ENCODE measurements at places on chromosomes 4 and X. TPM values are rescaled to one million over a fixed set of nuclear protein-coding genes. Genes with fewer than 3 reads are reported as not detected.
A peak's percentile ranks its signal among the peaks of the same experiment; 100 is the strongest.

DNA sequence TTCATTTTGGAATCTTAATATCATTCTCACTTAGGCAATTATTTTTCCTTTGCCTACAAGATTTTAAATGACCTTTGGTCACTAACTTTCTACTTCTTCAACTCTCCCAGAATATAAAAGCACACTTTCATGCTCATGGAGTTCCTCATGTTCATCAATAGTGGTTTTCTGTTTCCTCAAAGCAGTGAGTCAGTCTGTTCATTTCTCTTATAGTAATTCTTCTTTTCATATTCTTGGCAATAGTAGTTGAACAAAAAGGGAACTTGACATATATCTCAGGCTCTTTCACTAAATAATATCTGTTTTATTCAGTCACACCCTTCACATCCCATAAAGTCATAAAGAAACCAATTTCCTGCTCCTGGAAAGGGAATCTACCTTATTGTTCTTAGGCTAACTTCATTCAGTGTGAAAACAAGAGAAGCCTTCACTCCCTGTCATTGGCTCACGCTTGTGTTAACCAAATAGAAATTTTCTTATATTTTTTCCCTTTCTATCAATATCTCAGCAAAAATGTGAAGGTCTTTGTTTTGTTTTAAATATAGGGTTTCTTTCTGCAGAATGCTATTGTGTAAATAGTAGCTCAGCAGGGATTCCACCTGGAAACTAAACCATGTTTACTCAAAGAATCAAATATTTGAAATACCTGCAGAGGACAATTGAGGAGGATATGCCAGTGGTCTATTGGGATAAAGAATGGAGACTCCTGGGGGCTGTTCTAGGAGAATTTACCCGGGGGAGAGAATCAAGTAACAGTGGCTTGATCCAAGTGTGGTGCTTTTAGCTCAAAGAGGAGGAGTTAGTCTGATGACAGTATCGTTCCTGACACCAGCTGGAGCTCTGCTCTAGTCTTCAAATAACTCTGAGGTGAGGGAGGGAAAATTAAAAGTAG lies 13.4 kb upstream of the TNIP3 start:
- no peak for DNase-seq

DNA sequence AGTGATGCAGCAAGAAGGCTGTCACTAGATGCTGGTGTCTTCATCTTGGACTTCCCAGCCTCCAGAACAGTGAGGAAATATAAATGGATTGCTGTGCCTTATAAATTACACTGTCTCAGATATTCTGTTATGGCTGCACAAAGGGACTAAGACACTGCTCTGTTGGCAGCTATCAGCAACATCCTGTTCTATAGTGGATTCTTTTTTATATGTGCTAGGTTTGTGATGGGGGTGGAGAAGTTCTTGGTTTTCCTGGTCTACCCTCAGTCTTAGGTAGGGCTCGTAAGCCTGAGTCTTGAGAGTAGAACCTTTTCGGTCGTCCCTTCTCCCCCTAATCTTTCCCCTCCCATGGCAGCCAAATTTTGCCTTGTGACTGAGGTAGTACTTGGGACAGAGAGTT lies 17.3 kb downstream of the STIM2 start:
- no peak for DNase-seq

Gene SLC6A14
- total RNA-seq: not detected

GRCh38 chrX:121641560-121641959 lies 594.1 kb downstream of the GLUD2 start:
- no peak for DNase-seq

- peak; percentile 37 for DNase-seq
Observed at GRCh38 chrX:57417827-57418226, 131.3 kb downstream of the FAAH2 start.

DNA sequence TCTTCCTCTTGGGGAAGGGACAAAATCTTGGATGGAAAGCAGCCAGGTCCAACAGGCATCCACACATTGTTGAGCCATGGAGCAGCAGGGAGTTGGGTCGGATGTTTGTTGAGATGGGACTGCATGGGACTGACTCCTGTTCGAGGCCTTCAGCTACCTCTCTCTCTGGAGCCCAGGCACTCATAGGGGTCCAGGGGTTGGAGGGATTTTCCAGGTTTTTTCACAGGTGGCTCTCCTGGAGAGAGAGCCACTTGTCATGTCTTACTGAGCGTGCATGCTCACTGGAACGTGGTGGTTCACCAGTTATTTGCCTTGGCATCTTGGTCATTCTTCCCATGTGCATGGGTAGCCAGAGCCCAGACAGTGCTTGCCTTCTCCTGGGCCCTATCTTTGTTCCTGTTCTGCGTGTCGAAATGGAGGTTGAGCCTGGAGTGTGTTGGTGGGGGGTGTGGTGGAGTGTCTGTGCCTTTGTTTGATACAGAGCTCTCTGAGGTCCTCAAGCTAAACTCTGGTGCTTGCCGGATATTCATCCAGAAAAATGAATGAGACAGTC lies 60.6 kb downstream of the NBDY start:
- no peak for DNase-seq

DNA sequence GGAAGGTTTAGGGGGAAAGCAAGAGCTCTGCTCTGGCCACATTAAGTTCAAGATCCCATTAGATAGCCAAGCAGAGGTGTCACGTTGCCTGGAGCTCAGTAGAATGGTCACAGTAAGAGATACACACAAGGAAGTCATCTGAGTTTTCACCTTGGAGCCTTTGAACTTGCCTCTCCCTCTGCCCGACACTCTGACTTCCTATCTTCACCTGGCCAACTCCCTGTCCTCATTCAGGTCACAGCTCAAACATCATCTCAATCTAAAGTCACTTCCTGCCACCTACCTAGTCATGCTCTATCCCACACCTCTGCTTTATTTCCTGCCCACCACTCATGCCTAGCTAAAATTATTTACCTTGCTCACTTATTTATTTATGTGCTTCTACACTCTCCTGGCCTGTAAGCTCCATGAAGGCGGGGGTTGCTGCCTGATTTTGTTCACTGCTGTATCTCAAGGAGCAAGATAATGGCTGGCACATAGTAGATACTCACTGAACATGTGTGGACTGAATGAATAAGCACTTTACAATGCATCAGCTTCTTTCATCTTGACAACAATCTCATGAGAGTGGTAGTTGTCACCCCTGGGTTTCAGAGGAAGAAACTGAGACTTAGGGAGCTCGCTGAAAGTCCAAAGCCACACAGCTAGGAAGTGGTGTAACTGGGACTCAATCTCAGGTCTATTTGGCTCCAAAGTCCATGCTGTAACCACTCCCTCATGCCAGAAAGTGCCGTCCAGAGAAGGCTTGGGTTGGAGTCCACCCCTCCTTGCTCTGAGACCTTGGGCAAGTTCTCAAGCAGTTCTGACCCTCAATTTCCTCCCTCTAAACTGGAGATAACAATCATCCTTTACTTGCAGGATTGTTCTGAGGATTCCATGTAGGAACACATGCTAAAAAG lies 40.3 kb downstream of the EFNB1 start:
- no peak for DNase-seq

- DNase-seq: no peak
Observed at GRCh38 chr4:45294464-45294863, 568.1 kb upstream of the GNPDA2 start.

Gene SMARCA1
- total RNA-seq: 18.3 TPM

DNA sequence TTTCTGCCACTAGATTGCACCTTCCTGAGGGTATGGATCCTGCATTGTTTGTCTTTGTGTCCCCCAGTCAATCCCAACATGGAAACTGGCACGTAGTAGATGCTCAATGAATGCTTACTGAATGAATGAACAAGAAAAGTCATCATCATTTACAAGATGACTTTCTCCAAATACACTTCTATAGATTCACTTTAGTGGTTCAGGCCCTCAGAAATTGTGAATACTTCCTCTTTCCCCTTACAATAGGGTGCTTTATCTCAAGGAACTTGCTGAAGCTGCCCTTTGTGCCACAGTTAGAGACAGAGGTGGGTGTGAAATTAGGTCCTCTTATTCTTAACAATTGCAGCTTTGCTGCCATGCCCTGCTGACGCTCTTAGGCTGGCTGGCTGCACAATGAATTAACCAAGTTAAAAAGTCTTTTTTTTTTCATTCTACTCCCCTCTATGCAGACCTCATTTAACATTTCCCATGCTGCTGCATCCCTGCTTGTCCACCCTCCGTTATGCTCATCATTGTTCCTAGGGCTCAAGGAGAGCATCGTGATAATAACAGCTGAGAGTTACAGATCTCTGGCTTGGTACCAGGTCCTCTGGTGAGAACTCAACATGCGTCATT lies 108.0 kb upstream of the ZNF518B start:
- DNase-seq: no peak

DNA sequence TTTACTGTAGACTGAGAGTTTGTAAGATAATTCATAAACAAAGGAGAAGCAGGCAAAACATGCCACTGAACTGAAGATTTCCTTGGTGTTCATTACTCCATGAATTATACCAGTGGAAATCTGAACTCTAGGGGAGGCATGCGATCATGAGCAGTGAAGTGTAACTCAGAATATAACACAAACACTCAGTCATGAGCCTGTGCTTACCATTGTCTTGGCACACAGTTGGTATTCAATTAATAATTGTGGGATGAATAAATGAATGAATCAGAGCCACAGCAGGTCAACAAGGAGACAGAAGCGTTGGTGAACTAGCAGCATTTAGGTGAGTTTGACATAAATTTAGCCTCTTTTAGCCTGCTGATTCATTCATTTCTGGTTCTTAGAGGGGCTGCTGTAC lies 263.5 kb upstream of the DKK2 start:
- DNase-seq: no peak

Gene DGAT2L6
- not detected for total RNA-seq

Gene REPS2
- 5.2 TPM for total RNA-seq
